ENCODE measurements at places on chromosomes 6 and 20.

GRCh38 chr6:10877012-10877411, 4.8 kb downstream of the GCM2 start:
- DNase-seq: no peak

DNA sequence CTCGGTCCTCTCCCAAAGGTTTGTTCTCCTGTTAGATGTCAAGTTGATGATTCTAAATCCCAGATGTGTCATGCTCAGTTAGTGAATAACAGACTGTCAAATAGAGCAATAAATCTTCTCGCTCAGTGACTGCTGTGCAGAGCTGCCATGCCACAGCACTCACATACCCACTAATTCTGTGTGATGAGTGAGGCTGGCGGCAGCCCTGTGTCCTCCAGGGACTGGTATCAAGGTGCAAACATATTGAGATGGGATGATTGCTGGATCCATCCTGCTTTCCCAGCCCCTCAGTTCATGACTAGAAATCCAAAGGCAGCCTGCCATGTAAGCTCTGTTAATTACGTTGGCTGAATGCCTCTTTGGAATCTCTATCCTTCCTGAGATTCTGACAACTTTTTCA, 103.9 kb downstream of the OLIG3 start:
- DNase-seq: peak; percentile 60

GRCh38 chr6:125753218-125753936, 3.9 kb downstream of the HEY2 start:
- peak; percentile 3 for DNase-seq

DNA sequence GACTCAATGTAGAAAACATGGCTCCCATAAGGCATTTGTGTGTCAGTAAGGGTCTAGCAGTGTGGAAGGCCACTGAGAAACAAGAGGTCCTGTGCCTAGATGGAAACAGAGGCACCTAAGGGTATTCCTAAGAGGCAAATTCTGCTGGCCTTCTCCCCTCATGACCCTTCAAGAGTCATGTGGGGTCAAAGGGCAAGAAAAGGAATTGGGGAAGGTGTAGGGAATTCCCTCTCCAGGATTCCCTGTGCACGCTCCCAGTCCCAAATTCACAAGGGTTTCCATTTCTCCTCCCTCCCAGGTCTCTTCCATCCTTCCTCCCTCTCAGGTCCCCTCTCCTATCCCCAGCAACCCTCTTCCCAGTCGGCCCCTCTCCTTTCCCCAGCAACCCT, 568 bp downstream of the AGPAT1 start:
- DNase-seq: no peak

DNA sequence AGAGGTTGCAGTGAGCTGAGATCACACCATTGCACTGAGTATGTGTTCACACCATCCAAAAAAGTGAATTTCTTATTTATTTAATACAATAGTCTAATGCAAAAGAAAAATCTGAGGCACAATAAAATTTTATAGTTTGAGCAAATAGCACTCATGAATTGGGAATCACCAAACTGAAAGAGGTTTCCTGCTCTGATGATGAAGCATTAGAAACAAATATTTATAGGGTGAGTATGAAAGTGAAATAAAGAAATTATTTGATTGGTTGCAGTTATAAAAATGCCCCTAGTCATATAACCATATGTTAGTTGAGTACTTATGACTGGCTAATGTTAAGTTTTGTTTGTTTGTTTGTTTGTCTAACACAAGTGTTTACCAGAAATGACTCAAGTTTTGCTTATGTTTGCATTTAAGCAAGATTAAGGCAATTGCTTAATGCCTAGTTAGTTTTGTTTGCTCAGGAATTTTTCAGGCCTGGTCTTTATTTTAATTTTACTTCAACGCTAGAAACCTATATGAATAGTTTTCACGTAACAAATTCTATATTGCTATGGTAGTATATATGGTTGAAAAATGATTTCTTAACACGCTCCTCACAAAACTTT, 151.5 kb upstream of the FAM83B start:
- DNase-seq: no peak
